Astrocyte (in vitro differentiated cells and primary cell): ENCODE measurements at places on chromosomes 7 and 10. TPM values are rescaled to one million over a fixed set of nuclear protein-coding genes. Genes with fewer than 3 reads are reported as not detected.

- no peaks in the 10 kb centered on the region for H3K27me3 ChIP-seq
- no peaks in the 10 kb centered on the region for H3K4me1 ChIP-seq
- no peak overlapping the region for H3K27ac ChIP-seq
These were observed 31.6 kb downstream of the ADRA2A start for GRCh38 chr10:111108441-111108840.

GRCh38 chr10:47158116-47159071 lies 141.6 kb upstream of the GDF10 start:
- no peak for DNase-seq
- no peaks in the 10 kb centered on the region for H3K36me3 ChIP-seq
- no peak overlapping the region for H3K4me3 ChIP-seq
- H3K27ac ChIP-seq: no peak overlapping the region

DNA sequence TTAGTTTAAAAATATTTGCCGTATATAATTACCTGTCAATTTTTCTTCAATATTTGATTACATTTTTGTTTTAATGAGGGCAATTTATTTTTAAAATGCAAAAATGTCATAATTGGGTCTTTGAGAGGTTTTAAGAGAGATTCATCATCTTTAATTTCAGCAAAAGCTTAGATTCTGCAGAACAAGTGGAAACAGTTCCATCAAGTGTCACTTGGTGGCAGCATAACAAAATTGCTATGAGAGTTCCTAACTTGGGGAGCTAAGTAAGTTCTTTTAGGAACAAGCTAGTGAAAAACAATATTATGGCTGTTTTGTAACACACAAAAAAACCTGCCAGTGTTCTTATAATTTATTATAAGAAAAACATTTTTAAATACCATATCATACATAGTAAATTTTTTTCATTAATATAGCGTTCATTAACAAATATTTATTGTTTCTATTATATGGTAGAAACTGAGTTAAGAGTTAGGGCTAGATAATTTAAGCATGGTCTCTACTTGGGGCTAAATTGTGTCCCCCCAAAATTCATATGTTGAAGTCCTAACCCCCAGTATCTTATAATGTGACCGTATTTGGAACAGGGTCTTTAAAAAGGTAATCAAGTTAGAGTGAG lies 155.2 kb downstream of the MAGI2 start:
- peaks cover 4% of the 10 kb centered on the region for H3K4me1 ChIP-seq
- H3K36me3 ChIP-seq: no peaks in the 10 kb centered on the region
- no peak overlapping the region for H3K4me3 ChIP-seq
- no peak overlapping the region for H3K27ac ChIP-seq

Gene PRKCQ
- 1.9 and 2.1 TPM in 2 replicates for total RNA-seq

GRCh38 chr7:65477326-65477725 lies 103.7 kb downstream of the ZNF92 start:
- H3K27me3 ChIP-seq: no peaks in the 10 kb centered on the region
- H3K36me3 ChIP-seq: no peaks in the 10 kb centered on the region
- H3K4me1 ChIP-seq: no peaks in the 10 kb centered on the region
- no peak overlapping the region for H3K4me3 ChIP-seq
- DNase-seq: no peak

- H3K27me3 ChIP-seq: peaks cover 29% of the 10 kb centered on the region
- no peak overlapping the region for H3K27ac ChIP-seq
- no peak overlapping the region for H3K4me3 ChIP-seq
- no peaks in the 10 kb centered on the region for H3K4me1 ChIP-seq
- H3K36me3 ChIP-seq: no peaks in the 10 kb centered on the region
These were observed 943 bp upstream of the SLC18A2 start for GRCh38 chr10:117239721-117240620.

DNA sequence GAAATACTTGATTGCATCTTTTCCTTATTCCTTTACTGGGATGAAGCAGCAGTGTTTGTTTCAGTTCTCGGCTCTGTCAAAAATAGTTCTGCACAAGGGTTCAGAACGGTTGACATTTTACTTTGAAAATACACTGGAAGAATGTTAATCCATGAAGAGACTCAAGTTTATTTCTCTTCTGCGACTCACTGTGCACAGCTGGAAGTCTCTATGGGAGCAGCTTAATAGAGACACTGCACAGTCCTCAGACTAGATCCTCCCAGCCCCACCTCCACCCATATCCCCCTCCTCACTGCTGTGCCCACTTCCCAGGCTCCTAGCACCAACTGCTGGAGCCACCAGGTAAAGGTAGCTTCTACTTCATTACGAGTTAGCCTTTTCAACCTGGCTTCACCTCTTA lies 517.8 kb downstream of the GRID1 start:
- H3K4me1 ChIP-seq: peaks cover 13% of the 10 kb centered on the region
- H3K27ac ChIP-seq: no peak overlapping the region
- no peak overlapping the region for H3K4me3 ChIP-seq
- no peaks in the 10 kb centered on the region for H3K27me3 ChIP-seq

GRCh38 chr7:75920431-75921161 lies 5.6 kb downstream of the POR start:
- peaks cover 12% of the 10 kb centered on the region for H3K4me1 ChIP-seq
- H3K36me3 ChIP-seq: no peaks in the 10 kb centered on the region
- DNase-seq: peak; percentile 42
- no peak overlapping the region for H3K27ac ChIP-seq

DNA sequence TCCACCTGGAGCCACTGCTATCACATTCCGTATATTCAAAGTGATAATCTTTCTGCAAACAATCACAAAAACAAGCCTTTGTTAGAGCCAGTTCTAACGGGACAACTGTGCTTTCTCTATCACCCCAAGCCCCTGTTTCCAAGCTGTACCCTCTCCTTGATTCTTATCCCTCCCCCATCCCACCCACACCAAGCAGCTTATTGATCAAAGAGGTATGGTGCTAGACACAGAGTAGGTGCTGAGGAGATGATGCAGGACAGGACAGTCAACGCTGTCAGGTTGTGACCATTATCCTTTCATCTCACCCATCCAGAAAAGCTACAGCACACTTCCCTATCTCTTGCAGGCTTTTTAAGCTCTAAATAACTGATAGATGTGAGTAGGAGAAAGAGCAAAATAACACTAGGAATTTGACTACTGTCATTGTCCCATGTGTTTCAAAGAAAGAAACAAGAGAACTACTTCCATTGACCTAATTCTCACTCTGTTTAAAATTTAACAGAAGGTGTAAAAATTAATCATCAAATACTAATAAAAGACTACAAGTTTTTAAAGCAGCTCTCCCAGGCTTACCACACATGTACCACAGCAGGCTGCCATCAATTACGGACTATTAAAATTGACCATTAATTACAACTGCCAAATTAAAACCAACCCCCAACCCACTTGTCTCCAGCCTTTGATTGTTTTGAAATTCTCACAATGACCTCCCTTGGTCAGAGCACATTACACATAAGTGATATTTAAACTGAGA lies 94.3 kb downstream of the ELAPOR2 start:
- no peak for DNase-seq
- no peaks in the 10 kb centered on the region for H3K4me1 ChIP-seq
- H3K27ac ChIP-seq: no peak overlapping the region
- no peaks in the 10 kb centered on the region for H3K27me3 ChIP-seq
- H3K36me3 ChIP-seq: no peaks in the 10 kb centered on the region

- DNase-seq: no peak
- H3K27ac ChIP-seq: no peak overlapping the region
- H3K4me3 ChIP-seq: no peak overlapping the region
- peaks cover 7% of the 10 kb centered on the region for H3K27me3 ChIP-seq
- H3K4me1 ChIP-seq: no peaks in the 10 kb centered on the region
These were observed 12.1 kb upstream of the PRRT4 start for GRCh38 chr7:128373606-128374005.

DNA sequence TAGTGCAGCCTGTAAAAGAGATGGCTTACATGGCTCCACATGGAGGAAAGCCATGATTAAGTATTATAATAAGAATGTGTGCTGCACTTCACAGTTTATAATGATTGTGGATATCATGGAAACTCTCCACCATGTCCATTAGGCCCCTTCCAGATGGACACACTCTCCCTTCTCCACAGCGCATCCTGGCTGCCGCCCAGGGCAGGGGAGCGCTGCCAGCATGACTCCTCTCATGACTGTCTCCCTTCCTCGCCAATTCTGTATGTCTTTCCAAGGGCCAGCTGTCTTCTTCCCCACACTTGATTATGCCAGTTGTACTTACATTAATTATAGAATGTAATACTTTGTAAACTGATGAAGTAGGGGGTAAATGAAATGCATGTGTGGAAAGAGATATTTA lies 259.3 kb upstream of the TMEM72 start:
- H3K36me3 ChIP-seq: no peaks in the 10 kb centered on the region
- no peak overlapping the region for H3K27ac ChIP-seq
- peak; percentile 50 for DNase-seq
- no peak overlapping the region for H3K4me3 ChIP-seq
- peaks cover 9% of the 10 kb centered on the region for H3K4me1 ChIP-seq

DNA sequence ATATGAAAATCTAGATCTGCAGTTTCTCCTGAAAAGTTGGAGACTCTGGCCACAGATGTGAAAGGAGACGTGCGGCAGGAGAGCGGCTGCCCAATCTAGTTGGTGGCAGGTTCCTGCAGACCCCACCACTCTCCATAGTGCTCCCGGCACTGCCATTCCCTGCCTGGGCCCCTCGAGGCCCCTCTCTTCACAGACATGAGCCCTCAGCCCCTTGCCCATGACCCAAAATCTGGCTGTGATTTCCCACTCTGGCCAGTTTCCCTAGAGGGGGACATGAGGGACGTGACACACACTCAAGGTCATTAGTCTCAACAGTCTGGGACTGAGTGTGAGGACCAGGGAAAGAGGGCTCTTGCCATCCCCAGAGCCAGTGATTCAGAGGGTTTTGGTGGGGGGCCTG lies 138.7 kb downstream of the PTPN20 start:
- H3K4me1 ChIP-seq: no peaks in the 10 kb centered on the region
- peaks cover 2% of the 10 kb centered on the region for H3K27me3 ChIP-seq
- no peak overlapping the region for H3K4me3 ChIP-seq
- no peak for DNase-seq
- no peaks in the 10 kb centered on the region for H3K36me3 ChIP-seq

Gene CRHR2
- not detected in 2 replicates for total RNA-seq

DNA sequence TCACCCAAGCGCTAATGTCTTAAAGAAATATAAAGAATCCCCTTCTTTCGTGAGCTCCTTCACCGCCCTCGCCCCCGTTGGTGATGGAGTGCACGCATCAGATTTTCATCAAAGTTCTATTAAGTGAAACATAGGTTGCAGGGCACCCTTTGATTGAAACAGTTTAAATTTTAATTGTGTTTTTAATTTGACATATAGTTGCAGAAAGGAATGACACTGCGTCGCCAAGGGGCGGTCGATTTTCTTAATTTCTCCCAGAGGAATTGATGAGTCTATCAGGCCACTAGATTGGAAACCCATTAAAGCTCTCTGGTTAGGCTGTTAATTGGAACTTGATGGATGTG lies 4.1 kb upstream of the HMX2 start:
- H3K27me3 ChIP-seq: peaks cover 96% of the 10 kb centered on the region
- H3K27ac ChIP-seq: no peak overlapping the region
- H3K4me1 ChIP-seq: no peaks in the 10 kb centered on the region
- DNase-seq: no peak
- no peak overlapping the region for H3K4me3 ChIP-seq

DNA sequence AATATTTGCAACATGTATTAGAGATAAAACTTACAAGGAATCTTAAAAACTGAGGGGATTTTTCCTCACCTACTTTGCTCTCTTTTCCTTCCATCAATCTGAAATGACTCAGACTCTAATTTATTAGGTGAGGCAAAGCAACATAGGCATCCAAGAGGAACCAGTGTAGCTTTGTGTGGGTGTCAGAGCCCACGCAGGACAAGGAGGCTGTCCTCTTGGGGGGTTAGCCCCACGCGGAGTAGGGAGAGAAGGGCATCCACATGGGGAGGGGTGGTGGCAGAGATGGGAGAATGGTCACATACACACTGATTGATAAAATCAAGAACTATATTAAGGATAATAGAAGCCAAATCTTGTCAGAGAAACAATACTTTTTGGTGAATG lies 33.8 kb upstream of the ARMS2 start:
- H3K4me3 ChIP-seq: no peak overlapping the region
- H3K4me1 ChIP-seq: peaks cover 3% of the 10 kb centered on the region
- peaks cover 3% of the 10 kb centered on the region for H3K36me3 ChIP-seq
- H3K27ac ChIP-seq: no peak overlapping the region
- no peaks in the 10 kb centered on the region for H3K27me3 ChIP-seq
- no peak for DNase-seq

- no peaks in the 10 kb centered on the region for H3K27me3 ChIP-seq
- peaks cover 3% of the 10 kb centered on the region for H3K36me3 ChIP-seq
- no peak for DNase-seq
- H3K27ac ChIP-seq: no peak overlapping the region
- H3K4me3 ChIP-seq: no peak overlapping the region
- no peaks in the 10 kb centered on the region for H3K4me1 ChIP-seq
These were observed 24.8 kb downstream of the ZC3HAV1 start for GRCh38 chr7:139084709-139085108.

Gene TBXAS1
- 0.99 and 1.1 TPM in 2 replicates for total RNA-seq

DNA sequence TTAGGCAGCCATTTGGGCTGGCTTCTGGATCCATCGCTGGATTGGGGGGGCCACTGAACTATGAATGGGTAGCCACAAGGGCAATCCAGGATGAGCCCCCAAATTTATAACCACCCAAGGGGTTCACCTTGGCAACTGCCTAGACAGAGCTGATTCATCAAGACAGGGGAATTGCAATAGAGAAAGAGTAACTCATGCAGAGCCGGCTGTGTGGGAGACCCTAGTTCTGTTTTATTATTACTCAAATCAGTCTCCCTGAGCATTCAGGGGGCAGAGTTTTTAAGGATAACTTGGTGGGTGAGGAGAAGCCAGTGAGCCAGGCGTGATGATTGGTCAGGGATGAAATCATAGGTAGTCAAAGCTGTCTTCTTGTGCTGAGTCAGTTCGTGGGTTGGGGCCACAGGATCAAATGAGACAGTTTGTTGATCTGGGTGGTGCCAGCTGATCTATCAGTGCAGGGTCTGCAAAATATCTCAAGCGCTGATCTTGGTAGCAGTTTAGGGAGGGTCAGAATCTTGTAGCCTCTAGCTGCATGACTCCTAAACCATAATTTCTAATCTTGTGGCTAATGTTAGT lies 57.9 kb downstream of the DNAJB9 start:
- no peaks in the 10 kb centered on the region for H3K4me1 ChIP-seq
- H3K27ac ChIP-seq: no peak overlapping the region
- H3K27me3 ChIP-seq: no peaks in the 10 kb centered on the region
- H3K36me3 ChIP-seq: no peaks in the 10 kb centered on the region
- no peak for DNase-seq
- no peak overlapping the region for H3K4me3 ChIP-seq

- H3K4me3 ChIP-seq: no peak overlapping the region
- peak; percentile 60 for DNase-seq
- H3K4me1 ChIP-seq: peaks cover 24% of the 10 kb centered on the region
- H3K27ac ChIP-seq: no peak overlapping the region
- H3K27me3 ChIP-seq: no peaks in the 10 kb centered on the region
These were observed 11.3 kb downstream of the CPA2 start for GRCh38 chr7:130277763-130278643.

Gene FKBP6
- not detected in 2 replicates for total RNA-seq

Gene MYPN
- total RNA-seq: 0.11 and 0.14 TPM in 2 replicates
